Activated effector memory CD4-positive, alpha-beta T cell treated with Interleukin-2 at 50 U/mL for 16 hours (primary cell): ENCODE measurements at places on chromosomes 12 and 14.

- DNase-seq = no peak
These were observed 15.3 kb downstream of the COL2A1 start for GRCh38 chr12:47989023-47989417.

- no peak for DNase-seq
These were observed 17.1 kb upstream of the PWP1 start for GRCh38 chr12:107668320-107669098.

- no peak for DNase-seq
These were observed 41.6 kb downstream of the SMUG1 start for GRCh38 chr12:54147186-54147585.

GRCh38 chr14:31692376-31692781 lies 131.2 kb downstream of the NUBPL start:
- DNase-seq = no peak

- no peak for DNase-seq
These were observed 27.9 kb downstream of the RHOF start for GRCh38 chr12:121765573-121765972.

DNA sequence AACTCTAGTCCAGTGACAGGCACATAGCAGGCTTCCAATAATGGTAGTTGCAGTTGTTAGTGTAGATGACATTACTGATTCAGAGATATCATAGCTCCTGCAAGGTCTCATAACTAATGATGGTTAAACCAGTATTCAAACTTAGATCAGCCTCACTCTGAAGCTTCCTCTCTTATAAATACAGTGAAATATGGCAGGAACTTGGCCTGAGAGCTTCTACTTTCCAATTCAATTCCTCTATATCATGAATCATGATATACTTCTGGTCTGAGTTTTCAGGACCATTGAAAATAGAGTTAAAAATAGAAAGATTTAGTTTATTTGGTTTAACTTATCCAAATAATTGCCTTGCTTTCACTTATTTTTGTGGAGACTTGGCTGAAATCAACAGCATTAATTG lies 167.5 kb upstream of the NOVA1 start:
- no peak for DNase-seq

DNA sequence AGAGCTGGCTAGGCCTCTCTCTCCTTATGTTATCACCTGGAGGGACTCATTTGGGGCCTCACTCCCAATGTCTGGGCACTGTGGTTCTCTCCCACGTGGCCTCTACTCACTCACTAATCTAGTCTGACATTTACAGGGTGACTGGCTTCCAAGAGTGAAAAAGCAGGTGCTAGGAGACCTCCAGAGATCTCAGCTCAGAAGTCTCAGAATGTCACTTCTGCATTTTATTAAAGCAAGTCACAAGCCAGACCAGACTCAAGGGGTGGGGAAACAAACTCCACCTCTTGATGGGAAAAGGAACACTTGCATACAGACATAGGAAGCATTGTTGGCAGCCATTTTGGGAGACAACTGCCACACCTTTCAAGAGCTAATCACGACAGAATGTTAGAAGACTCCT lies 175.9 kb downstream of the MON2 start:
- DNase-seq = no peak

DNA sequence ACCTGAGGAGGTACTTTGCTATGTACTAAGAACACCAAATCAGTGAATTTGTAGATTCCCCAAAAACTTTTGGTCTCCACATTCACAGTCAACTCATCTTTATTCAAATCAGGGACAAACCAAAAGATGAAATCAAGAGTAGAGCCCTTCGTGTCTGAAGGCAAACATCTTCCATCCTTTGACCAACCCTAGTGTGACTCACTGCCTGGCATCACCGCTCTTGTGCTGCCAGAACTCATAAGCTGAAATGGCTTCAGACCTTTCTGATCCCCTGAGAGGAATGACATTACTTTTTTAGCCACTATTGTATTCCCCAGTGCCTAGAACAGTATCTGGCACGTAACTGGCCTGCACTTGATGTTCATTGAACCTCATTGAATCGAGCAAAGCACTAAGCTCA lies 50.1 kb downstream of the GOLGA5 start:
- no peak for DNase-seq

DNA sequence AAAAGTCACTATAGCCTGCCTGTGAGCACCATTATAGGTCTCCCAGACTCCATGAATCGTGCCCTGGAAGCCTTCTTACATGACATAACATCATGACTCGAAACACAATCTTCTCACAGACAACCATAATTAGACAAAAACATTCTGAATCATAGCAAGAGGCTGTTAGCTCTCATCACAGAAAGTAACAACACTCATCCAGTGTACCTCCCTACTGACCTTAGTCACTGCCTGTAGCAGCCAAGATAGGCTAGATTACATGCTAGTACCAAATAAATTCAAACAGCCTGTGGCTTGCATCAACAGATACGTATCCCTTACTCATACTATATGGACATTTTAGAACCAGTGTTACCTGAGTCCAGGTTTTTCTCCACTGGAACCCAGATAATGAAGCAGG lies 663.8 kb upstream of the FOXG1 start:
- no peak for DNase-seq

GRCh38 chr12:17949558-17950141 lies 140.3 kb downstream of the RERGL start:
- no peak for DNase-seq

DNA sequence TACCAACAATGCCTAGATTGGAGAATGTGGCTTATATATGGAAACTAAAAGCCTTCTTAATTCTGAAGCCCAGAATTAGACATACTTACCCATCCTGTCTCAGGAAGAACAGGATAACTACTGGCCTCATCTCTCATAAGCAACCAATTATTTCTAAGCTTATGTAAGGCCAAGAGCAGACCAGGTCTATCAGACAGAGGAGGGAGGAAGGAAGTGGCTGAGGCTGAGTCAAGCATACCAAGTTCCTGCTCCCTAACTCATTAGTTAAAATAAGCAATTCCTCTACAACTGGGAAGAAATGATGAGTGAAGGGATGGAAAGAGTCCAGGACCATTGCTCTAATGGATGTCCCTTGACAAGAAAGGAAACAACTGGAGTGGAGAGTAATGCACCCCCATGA lies 27.0 kb upstream of the INSM2 start:
- no peak for DNase-seq

DNA sequence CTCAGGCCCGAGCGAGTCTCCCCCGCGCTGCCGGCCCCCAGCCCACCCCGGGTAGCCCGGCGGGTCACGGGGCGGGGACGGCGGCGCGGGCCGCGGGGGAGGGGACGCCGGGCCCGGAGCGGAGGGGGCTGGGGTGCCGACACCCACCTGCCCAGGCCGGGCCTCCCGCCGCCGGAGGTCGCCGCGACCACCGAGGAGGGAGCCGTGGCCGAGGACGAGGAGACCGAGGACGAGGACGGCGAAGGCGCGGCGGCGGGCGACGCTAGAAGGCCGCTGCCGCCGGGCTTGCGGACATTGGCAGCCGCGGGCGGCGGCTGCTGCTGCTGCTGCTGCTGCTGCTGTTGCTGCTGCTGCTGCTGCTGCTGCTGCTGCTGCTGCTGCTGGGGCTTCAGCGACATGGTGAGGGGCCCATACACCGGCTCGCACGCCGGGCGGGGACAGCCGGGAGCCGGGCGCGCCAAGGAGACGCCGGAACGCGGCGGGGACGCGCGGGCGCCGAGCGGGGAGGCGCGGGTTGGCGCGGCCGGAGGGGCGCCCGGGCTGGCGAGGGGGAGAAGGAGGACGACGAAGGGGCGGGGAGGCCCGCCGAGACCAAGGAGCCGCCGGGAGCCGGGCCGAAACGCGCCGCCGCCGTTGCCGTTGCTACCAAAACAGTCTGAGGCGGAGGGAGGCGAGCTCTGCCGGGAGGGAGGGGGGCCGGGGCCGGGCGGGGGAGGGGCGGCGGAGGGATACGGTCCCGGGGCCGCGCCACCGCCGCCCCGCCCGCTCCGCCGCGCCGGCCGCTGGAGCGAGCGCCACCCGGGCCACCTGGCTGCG lies at the start of gene ATXN2:
Gene ATXN2 (minus strand): TSS at position 679 of the 816 bp plus-strand sequence. CDS start 281 bp downstream, at position 398.
- no peak for DNase-seq

GRCh38 chr14:33315721-33316120 lies 377.0 kb downstream of the NPAS3 start:
- no peak for DNase-seq

DNA sequence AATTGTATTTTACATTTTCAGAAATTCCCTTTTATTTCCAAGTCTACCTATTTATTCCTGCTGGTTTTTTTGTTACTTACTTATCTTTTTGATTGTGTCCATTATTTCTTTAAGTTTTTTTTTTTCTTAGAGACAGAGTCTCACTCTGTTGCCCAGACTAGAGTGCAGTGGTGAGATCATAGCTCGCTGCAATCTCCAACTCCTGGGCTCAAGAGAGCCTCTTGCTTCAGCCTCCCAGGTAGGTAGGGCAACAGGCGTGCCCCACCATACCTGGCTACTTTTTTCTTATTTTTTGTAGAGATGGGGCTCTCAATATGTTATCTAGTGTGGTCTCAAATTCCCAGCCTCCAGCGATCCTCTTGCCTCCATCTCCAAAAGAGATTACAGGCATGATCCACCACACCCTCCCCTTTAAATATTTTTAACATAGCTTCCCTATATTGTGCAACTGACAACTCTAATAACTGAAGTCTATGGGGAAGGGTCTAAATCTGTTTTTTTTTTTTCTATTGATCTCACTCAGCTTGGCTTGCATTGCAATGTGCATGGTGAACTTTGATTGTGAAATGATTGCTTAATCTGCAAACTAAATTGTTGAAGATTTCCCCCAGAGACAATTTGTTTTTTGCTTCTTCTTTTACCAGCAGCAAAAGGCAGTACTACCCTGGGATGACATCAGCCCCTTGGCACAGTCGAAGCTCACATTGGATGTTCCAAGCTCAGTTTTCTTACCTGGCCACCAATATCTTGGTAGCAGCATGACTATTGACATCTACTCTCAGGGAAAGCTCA lies 25.7 kb upstream of the COCH start:
- no peak for DNase-seq

DNA sequence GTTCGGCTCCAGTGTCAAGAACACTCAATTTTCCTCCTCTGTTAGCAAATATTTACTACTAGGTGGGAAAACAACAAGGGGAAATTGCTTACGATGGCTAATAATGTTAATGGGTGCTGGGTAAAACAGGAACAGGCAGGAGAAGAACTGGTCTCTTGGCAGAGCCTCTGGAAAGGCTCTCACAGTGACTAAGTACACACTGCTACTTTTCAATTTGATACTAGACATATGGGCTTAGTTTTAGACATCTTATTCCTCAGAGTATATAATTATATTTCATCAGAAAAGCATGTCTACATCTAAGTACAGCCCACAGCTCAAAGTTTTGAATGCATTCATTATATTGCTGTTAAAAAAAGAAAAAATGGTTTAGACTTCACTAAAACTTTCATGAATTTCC lies 65.4 kb upstream of the SAV1 start:
- DNase-seq = no peak

GRCh38 chr14:54175298-54175942 lies 218.8 kb upstream of the BMP4 start:
- no peak for DNase-seq

DNA sequence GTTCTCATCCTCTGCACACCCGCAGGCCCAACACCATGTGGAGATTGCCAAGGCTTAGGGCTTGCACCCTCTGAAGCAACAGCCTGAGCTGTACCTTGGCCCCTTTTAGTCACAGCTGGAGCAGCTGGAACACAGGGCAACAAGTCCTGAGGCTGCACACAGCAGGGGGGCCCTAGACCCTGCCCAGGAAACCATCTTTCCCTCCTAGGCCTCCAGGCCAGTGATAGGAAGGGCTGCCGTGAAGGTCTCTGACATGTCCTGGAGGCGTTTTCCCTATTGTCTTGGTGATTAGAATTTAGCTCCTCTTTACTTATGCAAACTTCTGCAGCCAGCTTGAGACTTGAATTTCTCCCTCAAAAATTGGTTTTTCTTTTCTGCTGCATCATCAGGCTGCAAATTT lies 373.5 kb upstream of the CLEC14A start:
- DNase-seq = no peak

- no peak for DNase-seq
These were observed 33.7 kb upstream of the EML1 start for GRCh38 chr14:99759546-99759925.

GRCh38 chr14:54567224-54567638 lies 303 bp downstream of the SAMD4A start:
- DNase-seq = no peak

GRCh38 chr12:128905003-128905544 lies 51.8 kb downstream of the GLT1D1 start:
- no peak for DNase-seq

DNA sequence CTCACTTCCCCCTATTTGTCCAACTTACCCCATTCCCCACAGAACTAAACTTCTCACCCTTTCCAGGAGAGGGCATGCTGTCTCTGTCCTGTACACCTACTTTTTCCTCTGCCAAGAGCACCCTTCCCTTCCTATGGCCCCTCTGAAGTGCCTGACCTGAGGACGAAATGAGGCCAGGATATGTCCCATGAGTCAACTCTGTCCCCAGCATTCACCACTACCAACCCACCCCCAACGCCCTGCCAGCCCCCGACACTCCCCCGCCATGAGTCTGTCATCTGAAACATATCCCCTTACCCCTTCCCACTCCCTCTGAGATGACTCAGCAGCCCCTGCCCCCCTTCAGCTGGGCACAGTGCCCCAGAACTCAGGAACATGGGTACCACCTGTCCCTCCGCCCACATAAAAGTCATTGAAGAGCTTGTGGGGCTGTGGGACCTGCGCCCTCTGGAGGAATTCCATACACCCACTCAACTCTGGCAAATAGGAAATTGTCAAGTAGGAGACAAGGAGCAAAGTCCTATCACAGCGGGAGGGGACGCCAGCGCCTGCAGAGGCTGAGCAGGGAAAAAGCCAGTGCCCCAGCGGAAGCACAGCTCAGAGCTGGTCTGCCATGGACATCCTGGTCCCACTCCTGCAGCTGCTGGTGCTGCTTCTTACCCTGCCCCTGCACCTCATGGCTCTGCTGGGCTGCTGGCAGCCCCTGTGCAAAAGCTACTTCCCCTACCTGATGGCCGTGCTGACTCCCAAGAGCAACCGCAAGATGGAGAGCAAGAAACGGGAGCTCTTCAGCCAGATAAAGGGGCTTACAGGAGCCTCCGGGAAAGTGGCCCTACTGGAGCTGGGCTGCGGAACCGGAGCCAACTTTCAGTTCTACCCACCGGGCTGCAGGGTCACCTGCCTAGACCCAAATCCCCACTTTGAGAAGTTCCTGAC lies 26.3 kb downstream of the ITGA7 start:
- no peak for DNase-seq
